ENCODE measurements at places on chromosomes 13 and 19.

DNA sequence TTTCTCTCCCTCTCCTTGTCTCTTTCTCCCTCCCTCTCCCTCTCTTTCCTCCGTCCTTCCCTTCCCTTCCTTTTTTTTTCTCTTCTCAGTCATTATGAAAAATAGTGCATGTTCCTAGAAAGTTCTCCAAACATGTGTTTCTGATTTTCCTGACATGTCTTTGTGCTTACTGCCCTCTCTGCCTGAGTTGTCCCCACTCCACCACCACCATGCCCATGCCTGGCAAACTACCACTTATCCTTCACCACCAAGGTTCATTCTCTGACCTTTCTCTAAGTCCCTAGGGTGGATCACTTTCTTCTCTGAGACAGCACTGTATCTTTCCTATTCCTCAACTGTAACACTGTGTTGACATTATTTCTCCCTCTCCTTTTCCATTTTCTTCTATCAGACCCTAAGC, 98.2 kb downstream of the LACC1 start:
- DNase-seq: no peak

DNA sequence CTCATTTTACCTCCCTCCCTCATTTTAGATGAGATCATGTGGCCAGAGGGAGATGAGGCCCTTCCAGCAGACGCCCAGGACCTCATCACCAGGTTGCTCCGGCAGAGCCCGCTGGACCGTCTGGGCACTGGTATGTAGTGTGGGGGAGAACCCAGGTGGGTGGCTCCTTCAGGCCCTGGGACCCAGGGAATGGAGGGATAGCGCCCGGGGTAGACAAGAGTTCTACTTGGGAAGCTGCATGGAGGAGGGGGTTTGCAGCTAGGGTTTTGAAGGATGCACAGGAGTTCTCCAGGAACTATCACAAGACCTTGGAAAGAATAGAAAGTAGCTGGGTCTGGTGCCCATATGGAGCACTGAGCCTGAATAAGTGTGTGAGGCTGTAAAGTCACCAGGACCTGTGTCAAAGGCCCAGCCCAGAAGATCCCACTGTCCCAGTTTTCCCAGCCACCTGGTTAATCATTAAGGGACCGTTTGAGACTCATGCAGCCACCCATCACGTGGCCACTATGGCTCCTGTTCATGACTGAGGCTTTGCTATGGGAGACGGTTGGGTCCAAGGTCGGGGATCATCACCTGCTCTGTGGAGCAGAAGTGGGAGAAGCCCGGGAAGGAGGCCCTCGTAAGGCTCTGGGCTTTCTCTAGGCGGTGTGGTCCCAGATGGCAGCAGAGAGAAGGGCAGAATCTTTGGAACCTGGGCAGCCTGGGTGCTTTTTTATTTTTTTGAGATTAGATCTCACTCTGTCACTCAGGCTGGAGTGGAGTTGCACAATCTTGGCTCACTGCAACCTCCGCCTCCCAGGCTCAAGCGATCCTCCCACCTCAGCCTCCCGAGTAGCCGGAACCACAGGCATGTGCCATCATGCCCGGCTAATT, 17.0 kb upstream of the PIK3R2 start:
- no peak for DNase-seq

- no peak for DNase-seq
Measured at GRCh38 chr13:103067751-103068555, 1.7 kb upstream of the SLC10A2 start.

GRCh38 chr13:109844396-109844795, 58.0 kb upstream of the IRS2 start:
- DNase-seq: no peak

DNA sequence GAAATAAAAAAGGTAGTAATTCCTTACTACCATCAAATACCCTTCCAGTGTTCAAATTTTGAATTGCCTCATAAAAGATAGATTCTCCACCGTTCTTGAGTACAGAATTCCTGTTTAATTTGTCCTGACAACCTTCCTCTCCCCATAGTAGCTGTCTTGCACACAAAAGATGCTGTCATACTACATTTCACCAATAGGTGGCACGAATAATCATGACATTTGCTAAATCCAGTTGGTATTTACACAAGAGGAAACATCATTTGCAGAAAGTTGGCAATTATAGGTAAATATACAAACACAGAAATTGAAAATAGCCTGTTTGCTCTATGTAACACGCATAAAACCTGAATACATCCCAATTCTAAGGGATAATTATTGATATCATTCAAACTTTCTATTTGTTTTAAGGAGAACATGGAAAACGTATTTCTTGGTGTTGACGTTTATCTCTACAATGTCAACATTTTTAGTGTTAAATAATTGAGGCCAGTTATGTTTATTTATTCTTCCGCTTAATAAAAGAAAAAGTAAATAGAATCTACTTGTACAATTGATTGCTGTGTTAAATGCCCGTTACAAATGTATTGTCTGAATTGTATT, 58.3 kb upstream of the CLDN10 start:
- DNase-seq: peak; percentile 11

GRCh38 chr13:35160896-35161295, 218.8 kb downstream of the NBEA start:
- no peak for DNase-seq

DNA sequence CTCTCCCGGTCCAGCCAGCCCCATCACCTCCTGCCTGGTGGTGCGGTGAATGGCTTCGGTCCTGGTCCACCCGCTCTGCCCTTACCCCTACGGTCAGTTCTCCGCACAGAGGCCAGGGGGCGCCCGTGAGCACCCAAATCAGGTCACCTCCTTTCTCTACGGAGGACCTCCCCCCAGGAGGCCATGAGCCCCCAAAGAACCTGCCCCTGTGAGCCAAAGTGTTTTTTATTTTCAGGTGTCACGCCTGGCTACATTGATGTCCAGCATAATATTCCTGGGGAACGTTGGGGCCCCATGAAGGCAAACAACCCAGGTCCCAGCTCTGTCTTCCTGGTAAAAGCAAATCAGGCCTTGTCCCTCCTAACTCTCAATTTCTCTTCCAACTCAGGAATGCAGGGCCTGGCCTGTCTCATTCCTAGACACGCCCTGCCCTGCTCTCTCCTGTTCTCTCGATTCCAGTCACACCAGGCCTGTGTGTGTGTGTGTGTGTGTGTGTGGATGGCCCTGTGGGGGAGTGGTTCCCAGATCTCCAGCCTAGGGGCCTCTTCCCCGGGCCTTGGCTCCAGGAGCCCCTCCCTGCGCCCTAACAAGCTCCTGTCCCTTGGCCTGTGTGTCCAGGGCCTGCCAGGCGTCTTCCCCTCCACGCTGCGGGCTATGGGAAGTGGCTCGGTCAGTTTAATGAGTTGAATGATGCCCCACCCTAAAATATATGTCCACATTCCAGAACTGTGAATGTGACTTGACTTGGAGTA, 9.7 kb upstream of the GIPC1 start:
- DNase-seq: peak; percentile 65

GRCh38 chr19:32017176-32017953, 328.0 kb upstream of the ZNF507 start:
- DNase-seq: no peak

GRCh38 chr19:54439174-54439851, 9.7 kb upstream of the LENG8 start:
- no peak for DNase-seq

DNA sequence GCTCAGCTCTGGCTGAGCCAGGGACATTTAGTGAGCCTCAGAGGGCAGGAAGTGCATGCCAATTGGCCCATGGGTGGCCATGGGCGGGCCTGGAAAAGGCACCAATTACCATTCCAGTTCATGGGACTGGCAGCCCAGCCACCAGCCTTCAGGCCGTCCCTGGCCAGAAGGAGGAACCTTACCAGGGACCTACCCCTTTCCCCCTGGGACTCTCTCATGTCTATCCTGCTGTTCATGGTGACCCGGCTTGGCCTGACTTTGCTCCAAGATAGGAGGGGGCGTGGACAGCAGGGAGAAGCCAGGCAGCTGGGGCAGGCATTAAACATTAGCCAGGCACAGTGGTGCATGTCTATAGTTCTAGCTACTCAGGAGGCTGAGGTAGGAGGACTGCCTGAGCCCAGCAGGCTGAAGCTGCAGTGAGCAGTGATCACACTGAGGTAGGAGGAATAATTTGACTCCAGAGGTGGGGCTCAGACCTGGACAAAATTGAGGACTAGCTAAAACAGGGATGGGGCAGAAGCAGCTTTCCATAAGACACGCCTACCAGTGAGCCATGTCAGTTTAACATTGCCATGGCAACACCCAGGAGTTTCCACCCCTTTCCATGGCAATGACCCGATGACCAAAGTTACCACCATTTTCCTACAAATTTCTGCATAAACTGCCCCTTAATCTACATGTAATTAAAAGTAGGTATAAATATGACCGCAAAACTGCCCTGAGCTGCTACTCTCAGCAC, 14.3 kb upstream of the ZNF426 start:
- no peak for DNase-seq

DNA sequence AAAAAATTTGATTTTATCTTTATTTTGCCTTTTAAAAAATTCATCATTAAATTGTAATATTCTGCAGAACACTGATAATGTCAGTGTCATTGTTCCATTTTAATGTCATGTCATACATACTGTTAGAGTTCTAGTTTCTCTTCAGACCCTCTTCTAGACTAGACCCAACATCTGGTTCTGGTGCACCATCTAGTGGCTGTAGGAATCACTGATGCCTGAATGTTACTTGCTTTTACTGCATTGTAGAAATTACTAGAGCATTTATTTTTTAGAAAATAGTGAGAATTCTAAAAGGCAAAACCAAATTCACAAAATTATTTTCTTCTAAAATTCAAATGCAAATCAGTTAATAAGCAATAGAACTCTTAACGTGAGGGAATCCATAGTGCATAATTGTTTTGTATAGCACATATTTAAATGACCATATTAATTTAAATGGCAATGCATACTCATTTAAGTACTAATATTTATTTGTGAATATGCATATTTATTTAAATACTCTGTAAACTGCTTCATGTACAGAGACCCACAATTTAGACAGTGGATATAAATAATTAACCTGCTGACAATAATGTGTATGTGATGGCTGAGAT, 425.7 kb downstream of the KLF12 start:
- peak; percentile 65 for DNase-seq

DNA sequence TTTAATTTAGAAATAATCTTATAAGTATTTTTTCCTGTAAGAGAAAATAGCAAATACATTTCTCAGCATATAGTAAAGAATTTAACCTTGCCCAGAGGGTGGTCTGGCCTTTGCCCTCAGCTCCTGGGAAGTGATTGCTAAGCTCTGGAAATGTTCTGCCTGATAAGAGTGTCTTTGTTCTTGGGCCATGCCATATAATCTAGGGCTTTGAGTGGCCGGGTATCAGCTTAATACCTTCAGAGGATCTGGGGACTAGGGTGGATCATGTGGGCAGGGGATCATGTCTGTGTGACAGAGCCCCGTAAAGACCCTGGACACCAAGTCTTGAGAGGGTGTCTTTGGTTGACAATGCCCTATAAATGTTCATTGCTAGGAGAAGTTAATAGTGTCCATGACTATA, 1032.4 kb upstream of the MIR17HG start:
- DNase-seq: no peak

DNA sequence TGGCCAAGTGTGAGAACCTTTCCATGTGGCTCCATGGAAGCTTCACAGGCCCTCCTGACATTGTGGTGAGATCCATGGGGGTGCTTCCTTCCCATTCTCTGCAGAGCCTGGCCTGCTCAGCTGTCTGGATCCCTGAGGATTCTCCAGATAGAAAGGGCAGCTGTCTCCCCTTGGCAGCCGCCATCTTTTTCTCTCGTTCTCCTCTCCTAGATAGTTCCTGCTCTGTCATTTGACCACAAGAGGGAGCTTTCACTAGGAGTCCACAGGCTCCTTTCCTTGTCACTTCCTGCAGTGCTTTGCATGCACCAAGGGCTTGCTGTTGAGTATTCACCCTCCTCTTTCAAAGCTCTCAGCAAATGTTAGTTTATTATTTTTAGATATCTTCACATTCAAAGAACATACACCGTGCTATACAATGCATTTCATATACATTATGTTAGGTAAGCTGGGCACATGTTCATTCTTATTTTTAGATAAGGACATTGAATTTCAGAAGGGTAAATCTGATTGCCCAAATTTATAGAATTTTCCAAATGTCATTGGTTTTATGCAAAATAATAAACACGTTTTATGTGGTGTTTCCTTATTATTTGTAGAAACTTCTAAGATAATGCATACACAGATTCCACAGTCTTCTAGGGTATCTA, 133.2 kb downstream of the FRY start:
- DNase-seq: peak; percentile 11

Measured in CD4-positive, alpha-beta T cell treated with Interleukin-6 at 100 ng/mL for 8 hours (primary cell).